ENCODE measurements at places on chromosomes 7 and 10.

GRCh38 chr10:46239247-46239646 is 47.5 kb upstream of the ANTXRL start:
- DNase-seq = no peak

GRCh38 chr7:159211540-159212182 is 67.0 kb upstream of the VIPR2 start:
- no peak for DNase-seq

- no peak for DNase-seq
Measured at GRCh38 chr7:99831595-99831994, 3.8 kb downstream of the CYP3A43 start.

- DNase-seq = no peak
Measured at GRCh38 chr7:3712841-3713240, 411.8 kb downstream of the SDK1 start.

DNA sequence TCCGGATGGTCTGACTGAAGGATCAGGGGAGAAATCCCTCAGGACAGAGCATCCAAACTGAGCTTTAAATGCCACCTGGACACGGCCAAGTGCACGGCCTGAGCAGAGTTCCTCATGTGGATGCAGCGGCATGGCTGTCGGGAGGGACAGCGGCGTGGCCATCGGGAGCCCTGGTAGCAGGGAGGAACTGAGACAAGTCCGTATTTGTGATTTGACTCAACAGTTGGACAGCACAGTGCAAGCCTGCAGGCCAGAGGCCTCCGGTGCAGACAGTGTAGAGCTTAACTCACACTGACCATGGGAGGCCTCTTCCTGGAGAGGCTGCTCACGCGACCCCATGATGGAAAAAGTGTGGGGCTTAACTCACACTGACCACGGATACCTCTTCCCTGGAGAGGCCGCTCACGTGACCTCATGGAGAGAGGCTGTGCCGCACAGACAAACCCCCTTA is 207.4 kb downstream of the DIP2C start:
- no peak for DNase-seq
